Activated naive CD8-positive, alpha-beta T cell treated with anti-CD3 and anti-CD28 coated beads, Interleukin-2, amount 50 U/mL, for 16 hours (primary cell): ENCODE measurements at places on chromosomes 6 and 20.

- DNase-seq, result no peak
Observed at GRCh38 chr20:38685853-38686473, 38.3 kb upstream of the SLC32A1 start.

DNA sequence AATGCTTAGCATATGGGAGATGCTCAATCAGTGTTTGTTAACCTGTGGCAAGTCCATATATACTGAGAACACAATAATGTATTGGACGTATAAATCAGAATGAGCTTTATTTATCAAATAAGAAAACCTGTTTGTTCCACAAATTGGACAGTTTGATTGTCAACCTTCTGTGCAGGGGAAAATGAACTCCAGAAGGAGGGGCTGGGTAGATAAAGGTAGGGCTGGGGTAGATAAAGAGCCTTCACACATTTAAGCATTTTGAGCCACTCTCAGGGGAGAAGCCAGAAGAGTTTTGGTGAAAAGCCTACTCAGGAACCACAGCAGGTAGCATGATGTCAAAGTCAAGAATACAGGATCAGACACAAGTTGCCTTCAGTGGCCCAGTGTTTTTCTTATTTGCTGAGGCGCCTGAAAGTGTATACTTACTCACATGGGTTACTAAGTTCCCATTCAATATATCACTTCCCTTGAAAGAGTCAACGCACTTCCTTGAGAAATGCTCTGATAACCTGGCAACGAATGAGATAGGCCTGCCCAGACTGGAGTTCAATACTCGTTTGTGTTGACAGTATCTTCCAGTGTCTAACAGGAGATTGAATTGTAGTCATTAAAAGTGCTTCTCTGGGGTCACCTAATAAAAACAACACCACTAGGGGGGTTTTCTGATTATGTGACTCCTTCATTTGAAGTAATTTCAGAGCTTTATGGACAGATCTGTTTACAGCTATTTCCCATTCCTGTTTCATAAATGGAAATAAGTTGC lies 263.9 kb upstream of the CITED2 start:
- no peak for DNase-seq

GRCh38 chr20:17925141-17925939 lies 43.3 kb downstream of the SNX5 start:
- no peak for DNase-seq

DNA sequence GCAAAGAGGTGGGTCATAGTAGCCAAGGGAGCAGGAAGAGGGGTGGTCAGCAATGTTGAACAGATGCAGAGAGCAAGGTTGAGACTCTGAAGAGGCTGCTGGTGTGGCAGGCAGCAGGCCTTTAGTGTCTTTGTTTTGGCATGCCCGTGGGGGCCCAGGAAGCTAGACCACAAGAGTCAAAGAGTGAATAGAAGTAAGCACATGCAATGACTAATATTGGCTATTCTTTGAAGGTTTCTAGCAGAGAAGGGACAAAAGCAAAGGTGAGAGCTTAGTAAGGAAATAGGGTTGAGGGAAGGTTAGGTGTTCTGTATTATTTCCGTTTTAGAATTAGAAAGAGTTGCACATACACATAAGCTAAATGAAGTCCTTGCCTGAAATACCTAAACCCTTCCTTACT lies 18.8 kb downstream of the TDRD6 start:
- no peak for DNase-seq

- no peak for DNase-seq
Observed at GRCh38 chr6:18211338-18211737, 53.0 kb downstream of the DEK start.

DNA sequence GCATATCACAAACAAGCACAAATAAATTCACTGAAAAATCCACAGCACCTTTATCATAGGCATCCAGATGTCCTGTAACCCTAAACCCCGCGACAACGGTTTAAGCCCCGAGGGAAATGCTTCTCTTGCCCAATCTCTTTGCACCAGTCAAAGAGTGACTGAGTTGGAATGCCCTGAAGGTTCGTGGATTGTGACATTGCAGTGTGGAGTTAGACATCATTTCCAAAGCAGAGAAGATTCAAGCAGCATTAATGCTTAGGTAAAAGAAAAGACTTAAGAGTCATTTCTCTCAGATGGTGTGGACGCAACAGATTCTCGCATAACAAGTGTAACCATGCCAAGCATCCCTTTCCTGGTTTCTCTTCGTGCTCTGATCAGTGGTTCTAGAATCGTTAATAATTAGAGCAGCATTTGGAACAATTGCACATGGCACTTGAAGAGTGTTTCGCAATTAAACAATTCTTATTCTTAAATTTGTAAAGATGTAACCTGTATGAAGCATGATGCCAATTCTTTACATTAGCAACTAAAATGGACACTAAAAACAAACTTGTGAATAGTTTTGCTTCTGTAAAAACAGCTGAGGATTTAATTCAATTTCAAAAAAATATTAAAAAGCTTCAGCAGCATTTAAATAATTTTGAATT lies 121.6 kb downstream of the HIVEP2 start:
- DNase-seq, result no peak

GRCh38 chr20:44501448-44501847 lies 20.4 kb downstream of the SERINC3 start:
- DNase-seq, result no peak

DNA sequence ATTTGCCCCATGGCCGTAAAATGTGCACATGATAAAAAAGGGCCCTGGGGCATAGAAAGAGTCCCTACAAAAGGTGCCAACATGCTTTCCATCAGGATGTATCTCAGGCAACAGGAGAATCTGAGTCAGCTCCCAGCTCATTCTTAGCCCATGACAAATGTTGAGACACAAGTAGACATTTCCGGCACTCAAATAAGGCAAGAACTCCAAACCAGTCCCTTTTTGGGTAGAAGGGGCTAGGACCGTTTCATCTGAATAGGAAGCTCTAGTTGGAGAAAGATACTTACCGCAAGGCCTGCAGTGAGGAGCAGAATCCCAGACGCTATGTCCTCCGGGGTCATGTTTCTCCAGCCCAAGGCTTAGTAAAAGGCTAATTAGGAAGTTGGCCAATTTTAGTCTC lies 261.0 kb upstream of the RIN2 start:
- no peak for DNase-seq

- DNase-seq, result no peak
Observed at GRCh38 chr6:154849475-154849874, 116.3 kb downstream of the SCAF8 start.

DNA sequence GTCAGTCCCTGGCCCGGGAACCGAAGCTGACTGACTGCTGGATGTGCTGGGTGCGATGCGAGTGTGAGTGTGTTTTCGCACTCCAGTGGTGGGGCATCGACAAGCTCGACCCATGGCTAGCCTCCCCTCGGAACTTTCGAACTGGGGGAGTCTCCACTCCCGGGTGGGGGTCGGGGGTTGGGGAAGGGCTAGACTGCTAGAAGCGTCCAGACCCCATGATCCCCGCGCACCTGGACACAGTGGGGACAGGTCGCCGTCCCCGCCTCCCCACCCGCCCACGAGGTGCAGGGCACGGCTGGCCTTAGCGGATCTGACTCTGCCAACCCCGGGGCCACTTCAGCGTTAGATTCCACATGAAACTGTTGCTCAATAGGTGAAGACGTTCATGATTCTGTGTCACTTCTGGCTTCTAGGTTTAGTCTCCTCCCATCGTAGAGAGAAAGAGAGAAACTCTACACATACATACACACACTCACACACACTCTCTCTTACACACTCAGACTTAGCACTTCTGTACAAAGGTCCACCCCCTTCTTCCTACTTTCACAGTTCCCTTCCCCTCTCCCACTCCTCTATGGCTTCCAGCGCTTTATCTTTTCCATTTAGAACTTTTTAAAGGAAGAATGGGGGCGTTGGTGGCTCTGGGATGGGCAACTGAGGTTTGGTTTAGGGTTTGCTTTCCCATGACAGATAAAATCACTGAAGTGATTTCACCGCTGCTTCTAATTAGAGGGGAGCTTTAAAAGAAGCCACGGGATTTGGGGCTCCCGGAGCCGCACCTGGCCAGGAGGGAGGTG lies 5.1 kb upstream of the TFAP2A start:
- DNase-seq, result no peak

DNA sequence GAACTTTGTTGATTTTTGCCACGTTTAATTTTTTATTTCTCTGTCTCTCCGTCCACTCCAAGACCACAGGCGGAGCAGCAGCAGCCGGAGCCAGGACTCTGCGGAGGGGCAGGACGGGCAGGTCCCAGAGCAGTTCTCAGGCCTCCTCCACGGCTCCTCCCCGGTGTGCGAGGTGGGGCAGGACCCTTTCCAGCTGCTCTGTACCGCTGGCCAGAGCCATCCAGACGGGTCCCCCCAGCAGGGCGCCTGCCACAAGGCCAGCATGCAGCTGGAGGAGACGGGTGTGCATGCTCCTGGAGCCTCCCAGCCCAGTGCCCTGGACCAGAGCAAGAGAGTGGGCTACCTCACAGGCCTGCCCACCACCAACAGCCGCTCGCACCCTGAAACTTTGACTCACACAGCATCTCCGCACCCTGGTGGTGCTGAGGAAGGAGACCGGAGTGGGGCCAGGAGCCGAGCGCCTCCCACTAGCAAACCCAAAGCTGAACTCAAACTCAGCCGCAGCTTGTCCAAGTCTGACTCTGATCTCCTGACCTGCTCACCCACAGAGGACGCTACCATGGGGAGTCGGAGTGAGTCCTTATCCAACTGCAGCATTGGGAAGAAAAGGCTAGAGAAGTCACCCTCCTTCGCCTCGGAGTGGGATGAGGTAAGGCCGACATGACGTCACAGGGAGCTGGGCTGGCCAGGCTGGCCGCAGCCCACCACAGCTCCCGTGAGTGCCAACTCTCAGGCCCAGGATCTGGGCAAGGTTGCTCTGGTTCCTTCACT lies 123.5 kb downstream of the TCP11 start:
- DNase-seq, result no peak

GRCh38 chr6:155894758-155895157 lies 439.1 kb upstream of the NOX3 start:
- no peak for DNase-seq

GRCh38 chr20:19661717-19662636 lies 96.1 kb upstream of the RIN2 start:
- DNase-seq, result no peak

GRCh38 chr20:35743693-35744491 lies 1.8 kb upstream of the RBM39 start:
- DNase-seq, result no peak

DNA sequence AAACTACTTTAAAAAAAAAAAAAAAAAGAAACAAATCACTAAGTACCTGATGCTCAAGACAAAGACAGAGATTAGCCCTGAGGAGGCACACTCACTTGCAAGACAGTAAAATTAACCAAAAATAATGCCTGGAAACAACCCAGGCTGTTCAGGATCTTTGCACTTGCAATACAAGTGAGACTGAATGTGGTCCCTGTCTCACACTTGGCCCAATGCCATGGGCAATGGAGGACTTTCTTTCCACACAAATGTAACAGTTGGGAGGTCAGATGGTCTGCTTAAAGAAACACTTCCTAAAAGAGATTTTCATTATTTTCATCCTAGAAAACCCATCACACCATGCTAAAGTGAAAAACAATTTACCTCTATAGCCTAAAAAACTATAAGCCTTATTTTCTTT lies 16.2 kb downstream of the STAU1 start:
- no peak for DNase-seq

GRCh38 chr6:8335381-8335780 lies 100.0 kb downstream of the SLC35B3 start:
- DNase-seq, result no peak

DNA sequence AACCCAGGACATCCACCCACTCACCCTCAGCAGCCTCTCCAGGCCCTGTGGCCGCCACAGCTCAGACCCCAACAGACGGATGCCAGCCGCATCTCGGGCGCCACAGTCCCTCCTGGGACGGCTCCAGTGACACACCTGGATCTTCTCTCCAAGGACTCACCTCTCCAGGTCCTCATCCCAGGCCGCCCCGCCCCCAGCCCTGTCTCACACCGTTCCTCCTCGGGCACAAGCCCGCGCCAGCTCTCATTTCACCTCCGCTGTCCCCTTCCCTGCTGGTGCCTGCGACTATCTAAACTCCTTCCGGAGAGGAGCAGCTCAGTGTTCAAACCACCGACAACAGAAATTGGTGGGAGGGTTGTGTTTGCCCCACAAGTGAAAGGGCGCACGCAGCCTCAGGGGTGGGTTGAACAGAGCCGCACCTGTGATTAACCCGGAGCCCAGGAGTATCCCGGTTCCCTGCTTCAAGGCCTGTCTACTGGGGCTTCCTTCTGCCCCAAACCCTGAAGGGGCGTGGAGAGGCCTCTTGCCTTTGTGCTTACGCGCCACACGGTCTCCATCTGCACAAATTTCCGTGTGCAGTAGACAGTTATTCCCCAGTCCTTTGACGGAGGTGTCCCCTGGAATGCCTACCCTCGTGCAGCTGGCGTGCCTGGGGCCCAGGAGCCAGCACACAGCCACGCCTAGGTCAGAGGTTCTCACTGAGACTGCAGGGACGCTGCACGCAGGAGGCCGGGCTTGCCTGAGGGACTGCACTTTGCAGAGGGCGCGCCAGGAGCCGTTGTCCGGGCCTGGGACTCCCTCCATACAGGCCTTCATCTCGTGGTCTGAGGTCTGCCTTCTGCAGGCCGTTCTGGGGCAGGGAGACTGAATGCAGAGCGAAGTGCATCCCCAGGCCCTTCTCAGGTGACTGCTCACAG lies 232.7 kb downstream of the DLL1 start:
- DNase-seq, result no peak

GRCh38 chr6:27866357-27867050 lies 45.7 kb downstream of the OR2B2 start:
- no peak for DNase-seq

DNA sequence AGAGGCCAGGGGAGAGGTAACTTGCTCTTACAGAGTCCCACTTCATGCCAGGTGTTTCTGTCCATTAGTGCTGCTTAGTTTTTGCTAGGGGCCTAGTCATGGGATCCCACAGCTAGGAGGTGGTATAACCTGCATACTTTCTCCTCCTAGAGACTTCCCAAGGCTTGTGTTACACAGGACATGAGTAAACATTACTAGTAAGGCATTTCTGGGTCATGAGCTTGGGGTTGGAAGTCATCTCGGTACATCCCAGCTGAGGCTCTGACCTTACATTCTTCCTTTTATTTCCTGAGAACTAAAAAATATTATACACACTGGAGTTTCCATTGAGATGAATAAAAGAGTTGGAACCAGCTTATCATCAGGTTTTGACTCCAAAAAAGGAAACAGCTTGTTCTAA lies 20.9 kb upstream of the PNPLA1 start:
- DNase-seq, result no peak

- DNase-seq, result no peak
Observed at GRCh38 chr6:42968126-42968701, 7.7 kb downstream of the GNMT start.

- no peak for DNase-seq
Observed at GRCh38 chr6:119224095-119224701, 125.4 kb downstream of the MAN1A1 start.

- no peak for DNase-seq
Observed at GRCh38 chr20:4082406-4083097, 67.2 kb upstream of the RNF24 start.

- DNase-seq, result no peak
Observed at GRCh38 chr20:13234961-13235360, 13.9 kb downstream of the ISM1 start.

DNA sequence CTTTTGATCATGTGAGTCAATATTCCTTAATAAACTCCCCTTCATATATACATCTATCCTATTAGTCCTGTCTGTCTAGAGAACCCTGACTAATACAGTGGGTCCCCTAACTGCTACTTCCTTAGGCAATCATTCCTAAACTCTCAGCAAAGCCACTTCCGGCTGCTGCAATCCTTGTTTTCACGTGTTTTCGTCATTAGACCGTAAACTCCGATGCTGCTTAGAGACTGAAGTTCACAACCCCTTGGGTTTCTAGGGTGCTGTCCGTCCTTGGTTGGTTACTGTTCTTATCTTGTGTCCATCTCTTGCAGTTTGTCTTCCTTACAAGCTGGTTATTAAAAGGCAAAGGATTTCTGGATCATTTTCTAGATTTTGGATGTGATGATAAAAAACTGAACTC lies 106.4 kb downstream of the GMPR start:
- DNase-seq, result no peak

- no peak for DNase-seq
Observed at GRCh38 chr6:161111261-161111660, 119.7 kb downstream of the MAP3K4 start.
